ENCODE measurements at places on chromosomes 5 and 9.
A peak's percentile ranks its signal among the peaks of the same experiment; 100 is the strongest.

GRCh38 chr9:4299005-4299795, 668 bp downstream of the GLIS3 start:
- no peak for DNase-seq

DNA sequence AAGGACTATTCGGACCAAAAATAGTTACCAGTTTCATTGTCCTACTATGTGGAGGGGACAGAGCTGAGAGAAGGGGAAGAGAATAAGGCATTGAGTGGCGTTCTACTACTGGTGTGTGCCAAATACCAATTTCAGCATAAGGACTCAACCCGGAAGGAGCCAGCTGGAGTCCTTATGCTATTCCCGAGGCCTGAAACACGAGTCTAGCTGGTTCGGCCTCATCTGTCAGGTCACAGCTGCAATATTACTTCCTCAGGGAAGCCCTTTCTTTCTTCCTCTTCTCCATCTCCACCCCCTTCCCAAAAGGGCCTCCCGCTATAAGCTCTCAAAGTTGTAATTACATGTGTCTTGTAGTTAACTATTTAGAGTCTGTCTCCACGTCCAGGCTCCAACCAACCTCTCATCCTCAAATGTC, 20.5 kb upstream of the FER start:
- no peak for DNase-seq

DNA sequence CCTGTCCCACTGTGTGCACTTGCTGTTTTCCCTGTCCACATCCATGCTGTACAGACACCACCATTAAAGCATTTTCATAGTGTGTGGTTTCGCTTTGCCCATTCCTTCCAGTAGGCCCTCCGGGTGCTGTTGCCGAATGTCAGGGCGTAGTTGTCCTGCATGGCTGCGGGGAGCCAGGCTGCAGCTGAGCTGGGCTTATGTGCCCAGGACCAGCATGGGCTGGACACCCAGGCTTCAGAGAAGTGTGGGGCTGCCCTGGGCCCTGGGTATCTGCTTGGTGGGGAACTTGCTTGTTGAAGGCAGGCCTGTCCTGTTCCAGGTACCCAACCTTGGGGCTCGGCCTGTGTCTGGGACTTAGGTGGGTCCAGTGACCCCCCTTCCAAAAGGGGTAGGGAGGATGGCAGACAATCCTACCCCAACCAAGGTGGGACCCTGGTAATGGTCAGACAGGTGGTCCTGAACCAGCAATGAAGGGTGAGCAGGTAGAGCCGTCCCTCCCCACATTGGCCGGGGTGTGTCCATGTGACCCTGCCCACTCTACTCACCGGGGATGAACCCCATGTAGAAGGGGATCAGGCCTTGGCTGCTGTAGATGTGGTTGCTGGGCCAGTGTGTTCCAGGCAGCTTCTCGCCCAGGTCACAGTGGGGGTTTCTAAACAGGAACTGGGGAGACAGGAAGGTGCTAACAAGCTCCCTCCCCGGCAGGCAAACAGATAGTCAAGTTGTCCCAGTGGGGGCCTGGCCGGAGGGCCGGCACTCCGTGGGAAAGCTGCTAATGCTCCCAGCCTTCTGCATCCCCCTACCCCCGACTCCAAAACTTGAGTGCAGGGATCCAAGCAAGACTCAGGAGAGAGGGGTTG, 2.8 kb downstream of the TUBB4B start:
- peak; percentile 82 for DNase-seq

DNA sequence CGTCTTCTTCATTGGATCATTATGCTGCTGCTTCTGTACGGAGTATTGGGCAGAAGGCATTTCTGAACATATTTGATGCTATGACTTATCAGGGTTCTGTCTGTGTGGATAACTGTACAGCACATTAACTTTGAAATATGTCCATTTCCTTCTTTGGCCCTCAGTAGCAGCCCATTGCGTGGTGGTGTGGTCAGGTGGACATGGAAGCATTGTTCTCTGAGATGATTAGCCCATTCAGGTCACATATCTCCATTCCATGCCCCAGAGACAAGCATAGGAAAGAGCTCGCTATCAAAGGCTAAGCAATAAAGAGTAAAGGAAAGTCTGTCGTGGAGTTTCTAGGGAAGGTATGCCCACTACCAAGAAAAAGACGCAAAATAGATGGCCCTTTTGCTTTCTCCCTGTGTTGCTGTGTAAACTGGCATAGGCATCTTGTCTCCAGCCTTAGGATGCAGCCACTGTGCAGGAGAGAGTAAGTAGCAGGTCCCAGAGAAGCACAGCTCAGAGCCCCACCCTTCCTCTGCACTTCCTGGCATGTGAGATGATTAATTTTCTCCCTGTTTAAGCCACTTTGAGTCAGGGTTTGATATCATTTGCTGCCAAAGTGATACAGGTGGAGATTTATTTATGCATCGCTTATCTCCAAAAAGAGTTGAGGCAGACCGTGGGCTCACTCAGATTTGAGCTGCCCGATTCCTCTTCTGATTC, 221.9 kb downstream of the PDZD2 start:
- no peak for DNase-seq

Measured in Karpas-422 (cell line).